ENCODE measurements at places on chromosomes 1 and 21.

GRCh38 chr1:221868593-221869303 is 126.9 kb upstream of the DUSP10 start:
- DNase-seq, result no peak

GRCh38 chr1:105997516-105997915 is 1059.0 kb upstream of the PRMT6 start:
- no peak for DNase-seq

- DNase-seq, result no peak
Measured at GRCh38 chr1:101245246-101245927, 8.6 kb downstream of the S1PR1 start.

DNA sequence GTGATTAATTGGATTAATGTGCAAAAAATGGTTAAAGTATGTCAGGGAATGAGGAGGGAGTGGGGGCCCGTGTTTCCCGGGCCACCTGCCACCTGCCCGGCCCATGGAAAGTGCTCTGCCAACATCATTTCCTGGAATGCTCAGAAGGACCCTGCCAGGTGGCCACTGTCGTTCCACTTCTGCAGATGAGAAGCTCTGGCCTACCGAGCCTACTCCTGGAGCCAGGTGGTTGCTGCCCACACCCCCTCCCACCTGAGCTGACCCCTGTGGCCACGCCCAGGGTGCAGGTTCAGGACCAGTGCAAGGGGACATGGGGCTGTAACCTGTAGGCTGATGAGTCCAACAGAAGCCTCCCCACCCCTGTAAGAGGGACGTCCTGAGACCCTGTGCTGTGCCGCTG is 99.7 kb downstream of the PRDM16 start:
- DNase-seq, result no peak

GRCh38 chr1:163824006-163824405 is 502.3 kb downstream of the NUF2 start:
- DNase-seq, result no peak

All from activated naive CD8-positive, alpha-beta T cell treated with anti-CD3 and anti-CD28 coated beads for 36 hours (primary cell).